HS-5 (cell line): ENCODE measurements at places on chromosomes 5 and 9.

- DNase-seq = no peak
Measured at GRCh38 chr5:126521130-126521529, 73.9 kb downstream of the ALDH7A1 start.

DNA sequence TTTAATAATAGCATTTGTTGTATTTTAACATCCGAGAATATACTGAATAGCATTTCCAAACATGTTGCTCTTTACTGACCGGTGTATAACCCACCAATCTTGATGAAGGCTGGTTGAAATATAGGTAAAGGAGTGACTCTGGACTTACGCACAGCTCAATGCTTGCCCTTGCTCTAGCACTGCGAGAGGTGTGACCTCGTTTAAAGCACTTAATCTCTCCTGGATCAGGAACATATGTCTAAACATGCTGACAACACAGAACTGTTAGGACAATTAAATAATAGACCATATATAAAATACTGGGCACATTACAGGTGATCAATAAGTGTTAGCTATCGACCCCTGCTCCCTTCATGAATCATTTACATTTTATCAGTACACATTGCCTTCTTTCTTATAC, 28.3 kb downstream of the TLR4 start:
- no peak for DNase-seq

DNA sequence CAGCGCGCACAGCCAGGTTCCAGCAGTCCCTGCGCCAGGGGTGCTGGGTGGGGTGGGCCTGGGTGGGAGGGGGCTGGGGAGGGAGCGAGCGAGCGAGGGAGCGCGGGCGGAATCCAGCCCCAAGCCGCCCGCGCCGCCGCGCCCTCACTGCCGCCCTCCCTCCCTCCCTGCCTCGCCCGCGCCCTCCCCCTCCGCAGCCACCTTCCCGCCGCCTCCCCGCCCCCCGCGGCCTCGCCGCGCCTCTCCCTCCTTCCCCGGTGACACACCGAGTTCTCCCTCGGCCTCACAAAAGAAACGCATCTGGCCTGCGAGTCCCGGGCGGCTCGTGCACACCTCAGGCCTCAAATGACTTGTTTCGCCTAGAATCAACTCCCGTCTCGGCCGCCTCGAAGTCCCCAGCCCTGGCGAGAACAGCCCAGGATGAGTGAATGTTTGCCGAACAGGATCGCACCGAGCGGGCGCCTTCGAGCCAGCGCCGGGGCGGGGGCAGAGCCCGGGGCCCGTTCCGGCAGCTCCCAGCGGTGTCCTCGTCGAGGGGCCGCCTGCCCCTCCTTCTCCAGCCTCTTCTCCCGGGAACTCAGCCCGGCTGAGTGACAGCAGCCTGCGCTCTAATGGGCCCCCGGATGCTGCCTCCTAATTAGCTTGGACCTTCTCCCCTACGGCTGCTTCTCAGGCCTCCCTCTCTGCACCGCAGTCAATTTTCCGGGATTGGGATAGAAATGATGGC, 371 bp upstream of the PITX1 start:
- peak; percentile 19 for DNase-seq

DNA sequence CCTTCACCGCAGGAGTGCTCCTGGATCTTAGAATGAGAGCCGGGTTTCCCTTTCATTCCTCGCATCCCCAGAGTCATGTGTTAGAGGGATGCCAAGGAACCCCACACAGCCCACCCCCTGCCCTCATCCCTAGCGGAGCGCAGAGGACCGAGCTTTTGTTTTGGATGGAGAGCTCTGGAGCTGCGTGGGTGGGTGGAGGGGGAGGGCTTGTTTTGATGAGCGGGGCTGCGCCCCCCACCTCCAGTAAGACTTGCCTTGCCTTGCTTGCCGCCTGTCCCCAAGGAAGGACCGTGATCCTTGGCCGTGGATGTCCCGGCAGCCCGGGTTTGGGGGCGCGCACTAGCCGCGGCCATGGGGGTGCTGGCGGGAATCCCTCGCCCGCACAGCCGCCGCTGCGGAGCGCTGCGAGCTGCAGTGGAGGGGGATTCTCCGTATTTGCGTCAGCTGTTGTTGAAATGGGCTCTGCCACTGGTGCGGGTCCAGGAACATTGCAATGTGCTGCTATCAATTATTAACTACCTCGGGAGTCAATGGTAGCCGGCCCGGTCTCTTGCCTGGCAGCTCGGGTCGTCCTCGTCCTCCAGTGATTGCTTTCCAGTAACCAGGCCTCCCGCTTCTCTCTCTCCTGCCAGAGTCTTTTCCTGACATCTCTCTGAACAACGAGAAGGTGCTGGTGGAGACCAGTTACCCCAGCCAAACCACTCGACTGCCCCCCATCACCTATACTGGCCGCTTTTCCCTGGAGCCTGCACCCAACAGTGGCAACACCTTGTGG, 1.0 kb downstream of the EGR1 start:
- no peak for DNase-seq

DNA sequence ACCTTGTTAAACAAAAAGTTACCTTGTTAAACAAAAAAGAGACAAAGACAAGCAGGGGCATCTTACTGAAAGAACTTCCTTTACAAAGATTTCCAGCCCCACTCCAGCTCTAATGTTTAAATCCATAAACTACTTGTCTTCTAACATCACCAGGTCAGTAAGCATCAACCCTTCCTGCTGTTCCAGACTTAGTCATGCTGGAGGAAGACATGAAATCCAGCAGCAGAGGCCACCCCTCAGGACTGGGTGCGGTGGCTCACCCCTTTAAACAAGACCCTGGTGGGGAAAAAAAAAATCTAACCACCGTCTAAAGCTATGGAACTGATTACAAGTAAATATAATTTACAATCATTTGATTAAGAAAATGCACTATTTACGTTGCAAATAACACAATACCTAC, 9.1 kb downstream of the PDCL start:
- DNase-seq = no peak

GRCh38 chr5:140342287-140342686, 4.1 kb downstream of the HBEGF start:
- no peak for DNase-seq

DNA sequence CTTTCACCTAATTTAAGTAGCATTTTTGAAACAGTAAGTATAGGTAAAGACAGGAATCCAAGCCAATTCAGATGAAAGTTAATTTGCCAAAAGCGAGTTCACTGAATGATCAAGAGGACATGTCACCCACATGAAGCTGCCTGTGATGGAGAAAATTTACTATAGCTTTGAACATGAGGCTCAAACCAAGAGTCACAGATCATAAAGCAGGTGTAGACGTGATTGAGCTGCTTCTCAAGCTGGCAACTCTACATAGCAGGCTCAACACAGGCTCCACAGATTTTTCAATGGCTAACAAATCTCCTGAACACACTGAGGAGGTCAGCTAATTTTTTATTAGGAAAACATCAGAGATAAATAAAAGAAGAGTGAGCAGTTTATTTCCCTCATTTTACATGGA, 173.7 kb downstream of the FAM114A2 start:
- no peak for DNase-seq

- DNase-seq = no peak
Measured at GRCh38 chr5:139688088-139688702, 40.0 kb downstream of the CXXC5 start.

GRCh38 chr9:104555521-104555920, 13.4 kb upstream of the OR13C8 start:
- DNase-seq = no peak

DNA sequence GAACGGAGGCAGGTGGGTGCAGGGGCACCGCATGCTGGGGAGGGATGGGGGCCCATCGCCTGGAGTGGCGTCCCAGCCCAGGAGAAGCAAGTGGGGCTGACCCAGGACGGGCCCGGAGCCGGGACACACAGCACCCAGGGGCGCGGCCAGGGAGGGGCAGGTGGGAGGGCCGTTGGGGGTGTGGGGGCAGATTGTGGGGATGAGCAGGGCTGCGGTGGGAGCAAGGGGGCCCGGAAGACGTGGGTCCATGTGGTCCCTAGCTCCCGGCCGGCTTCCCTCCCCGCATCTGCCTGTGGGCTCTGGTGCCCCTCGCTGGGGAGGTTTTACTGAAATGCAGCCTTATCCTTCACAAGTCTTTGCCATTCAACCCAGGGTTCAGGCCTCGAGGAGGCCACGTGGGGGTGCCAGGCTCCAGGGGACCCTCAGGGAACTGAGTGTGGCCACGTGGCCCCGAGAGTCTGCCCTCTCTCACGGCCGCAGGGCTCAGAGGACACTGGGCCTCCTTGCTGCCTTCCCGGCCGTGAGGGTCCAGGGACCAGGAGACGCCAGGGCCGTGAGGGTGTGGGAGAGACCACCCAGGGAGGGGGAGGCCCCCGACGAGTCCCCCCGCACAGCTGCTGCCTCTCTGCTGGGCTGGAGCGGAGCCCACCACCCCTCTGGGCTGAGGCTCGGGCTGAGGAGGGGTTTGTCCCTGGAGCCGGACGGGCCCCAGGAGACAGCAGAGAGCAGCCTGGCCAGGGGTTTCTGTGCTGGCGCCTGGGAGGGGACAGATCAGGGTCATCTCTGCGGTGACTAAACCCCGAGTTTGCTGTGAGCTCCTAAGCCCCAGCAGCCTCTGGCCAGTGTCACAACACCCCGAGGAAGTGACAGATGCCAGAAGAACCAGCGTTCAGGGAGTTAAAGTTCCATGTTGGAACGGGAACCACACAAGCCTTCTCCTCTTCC, 35.2 kb downstream of the SLC9A3 start:
- DNase-seq = no peak

GRCh38 chr9:91291866-91292265, 69.9 kb downstream of the AUH start:
- no peak for DNase-seq

GRCh38 chr5:141603923-141604717, 14.7 kb downstream of the DIAPH1 start:
- DNase-seq = peak; percentile 95

DNA sequence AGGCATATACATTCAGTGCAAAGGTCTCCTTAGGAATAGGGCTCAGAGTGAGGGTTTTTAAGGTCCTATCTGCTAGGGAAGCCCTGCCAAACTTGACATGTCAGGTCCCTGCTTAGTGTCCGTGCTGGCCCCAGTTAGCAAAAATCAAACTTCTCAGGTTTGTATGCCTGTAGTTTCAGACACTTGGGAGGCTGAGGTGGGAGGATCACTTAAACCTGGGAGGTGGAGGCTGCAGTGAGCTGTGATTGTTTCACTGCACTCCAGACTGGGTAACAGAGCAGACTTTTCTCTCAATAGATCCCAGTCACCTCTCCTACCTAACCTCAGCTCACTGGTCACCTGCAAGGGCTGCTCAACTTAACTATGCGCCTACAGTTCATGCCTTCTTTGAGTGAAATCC, 18.7 kb upstream of the TMEM245 start:
- no peak for DNase-seq

DNA sequence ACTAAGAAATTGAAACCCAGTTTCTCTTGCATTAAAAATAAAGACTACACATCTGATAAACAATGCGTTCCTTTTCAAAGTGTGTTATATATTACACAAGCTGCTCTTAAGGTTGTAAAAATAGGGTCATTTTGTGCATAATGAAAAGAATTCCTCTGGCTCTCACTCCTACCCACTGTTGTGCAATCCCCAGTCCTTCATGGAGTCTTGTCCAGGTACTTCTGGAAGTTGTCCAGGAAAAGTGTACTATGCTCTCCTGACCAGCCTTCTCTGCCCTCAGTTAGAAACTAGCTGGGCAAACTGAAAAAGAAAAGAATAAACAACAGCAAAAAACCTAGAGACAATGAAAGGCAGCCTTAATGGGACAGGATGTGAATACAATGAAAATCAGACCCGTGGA, 345.5 kb upstream of the PAPPA start:
- no peak for DNase-seq

DNA sequence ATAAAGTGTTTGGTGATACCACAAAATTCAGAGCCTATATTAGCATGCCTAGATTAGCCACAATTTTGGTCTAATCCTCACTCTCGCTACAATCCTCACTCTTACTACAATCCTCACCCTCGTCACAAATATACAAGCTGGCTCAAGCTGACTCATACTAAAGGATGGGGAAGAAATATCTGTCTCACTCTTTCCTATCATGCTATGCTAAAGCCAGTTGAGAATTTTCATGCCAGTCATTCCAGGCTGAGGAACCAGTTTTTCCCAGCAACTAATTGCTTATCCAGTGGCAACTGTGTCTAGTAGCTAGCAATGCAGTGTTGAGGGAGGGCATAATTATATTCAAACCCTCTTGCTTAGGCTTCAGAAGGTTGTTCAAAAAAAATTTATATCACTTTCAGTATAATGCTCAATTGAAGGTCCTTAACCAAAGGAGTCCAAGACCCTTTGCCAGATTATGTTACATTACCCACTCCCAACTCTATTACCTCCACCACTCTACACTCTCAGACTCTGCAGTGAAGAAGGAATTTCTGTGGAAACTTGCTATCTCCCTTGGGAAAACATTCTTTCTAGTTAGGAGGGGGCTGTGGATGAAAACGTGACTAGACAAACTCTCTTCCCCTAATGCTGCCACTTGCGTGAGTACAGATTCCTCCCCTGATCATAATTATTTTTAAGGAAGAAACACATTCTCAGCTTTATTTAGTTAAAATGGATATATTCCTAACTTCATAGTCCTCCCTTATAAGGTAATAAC, 810.3 kb upstream of the ACO1 start:
- no peak for DNase-seq

DNA sequence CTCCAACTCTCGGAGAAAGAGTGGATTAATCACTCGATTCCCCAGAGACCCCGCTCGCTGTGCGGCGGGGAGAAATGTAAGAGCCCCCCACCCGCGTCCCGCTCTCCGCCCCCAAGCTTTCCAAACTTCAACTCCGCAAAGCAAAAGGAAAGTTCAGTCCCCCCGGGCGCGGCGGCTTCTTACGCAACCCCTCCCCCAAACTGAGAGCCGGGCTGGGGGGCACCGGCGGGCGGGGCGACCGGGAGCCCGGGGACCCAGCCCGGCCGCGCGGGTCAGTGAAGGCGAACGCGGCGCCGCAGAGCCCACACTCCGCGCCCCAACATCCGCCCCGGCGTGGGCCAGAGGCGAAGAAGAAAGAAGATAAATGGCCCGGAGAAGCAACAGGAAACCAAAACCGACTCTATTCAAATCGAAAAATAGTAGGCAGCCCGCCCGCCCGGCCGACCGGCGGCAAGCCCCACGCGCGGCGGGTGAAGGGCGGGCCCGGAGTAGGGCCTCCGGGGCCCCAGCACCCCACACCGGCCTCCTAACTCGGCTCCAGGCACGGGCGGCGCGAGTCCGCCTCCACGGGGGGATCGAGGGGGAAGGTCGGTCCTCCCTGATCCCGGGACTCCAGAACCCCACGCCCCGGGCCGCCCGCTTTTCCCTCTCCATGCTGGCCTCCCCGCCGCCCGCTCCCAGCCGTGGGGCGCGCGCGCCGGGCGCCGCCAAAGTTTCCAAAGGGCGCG, 720 bp downstream of the NOTCH1 start:
- no peak for DNase-seq

DNA sequence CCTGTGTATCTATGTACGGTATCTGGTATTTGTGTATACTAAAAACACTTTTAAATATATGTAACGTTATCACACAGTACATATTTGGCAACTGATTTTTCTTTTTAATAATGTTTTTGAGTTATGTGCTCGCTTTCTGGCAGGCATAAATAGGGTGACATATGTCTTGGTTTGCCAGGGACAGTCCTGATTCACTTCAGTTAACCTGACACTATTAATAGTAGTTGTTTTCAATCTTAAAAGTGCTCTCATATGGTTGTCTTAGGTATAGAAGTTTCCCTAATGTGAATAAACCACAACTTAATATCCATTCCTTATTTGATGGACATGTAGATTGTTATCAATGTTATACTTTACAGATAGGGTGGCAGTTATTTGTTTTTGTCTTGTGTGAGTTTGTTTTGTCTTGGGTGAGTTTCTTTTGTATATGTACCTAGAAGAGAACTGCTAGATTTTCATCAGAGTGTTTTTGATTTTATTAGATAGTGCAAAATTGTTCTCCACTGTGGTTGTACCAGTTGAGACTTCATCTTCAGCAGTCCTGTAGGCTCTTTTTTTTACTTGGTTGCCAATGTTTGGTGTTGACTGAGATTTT, 7.9 kb downstream of the G3BP1 start:
- no peak for DNase-seq
